Mesenteric fat pad (tissue), 1 donor: ENCODE measurements at places on chromosomes 1 and 21. TPM values are rescaled to one million over a fixed set of nuclear protein-coding genes. Genes with fewer than 3 reads are reported as not detected.

Gene RGS13
- 1.0 TPM for total RNA-seq

DNA sequence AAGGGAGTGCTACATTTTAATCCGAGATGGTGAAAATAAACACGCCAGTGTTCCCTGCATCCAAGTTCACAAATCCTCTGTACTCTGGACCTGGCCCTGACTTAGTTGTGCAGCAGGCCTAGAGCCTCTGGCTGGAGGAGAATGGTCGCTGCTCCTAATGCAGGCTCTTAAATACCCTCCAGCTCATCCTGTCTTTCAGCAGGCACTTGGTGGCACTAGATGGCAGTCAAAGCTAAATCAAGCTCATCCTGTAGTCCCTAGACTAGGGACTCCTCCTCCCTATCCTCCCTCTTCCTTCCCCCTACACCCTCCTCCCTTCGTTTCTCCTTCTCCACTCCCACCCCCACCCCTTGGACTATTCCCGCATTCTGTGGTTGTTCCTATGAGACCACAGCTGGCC is 41.6 kb upstream of the MTR start:
- DNase-seq, result no peak

DNA sequence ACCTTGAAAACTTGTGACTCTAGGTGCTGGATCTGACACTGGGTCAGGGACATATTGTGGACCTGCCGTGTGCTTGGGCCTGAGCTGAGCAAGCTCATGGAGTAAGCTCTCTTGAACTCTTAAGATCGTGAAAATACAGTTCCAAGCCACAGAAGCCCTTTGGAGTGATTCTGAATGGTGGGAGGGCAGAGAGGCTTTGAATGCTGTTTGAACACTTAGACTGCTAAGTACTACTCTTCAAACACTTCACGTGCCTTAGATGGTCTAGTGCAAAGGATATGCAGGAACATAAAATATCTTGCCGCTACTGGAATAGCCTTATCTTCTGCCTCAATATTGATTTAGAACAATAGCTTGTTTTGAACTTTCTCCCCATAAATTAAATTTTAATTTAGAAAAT is 21.6 kb downstream of the ROR1 start:
- no peak for DNase-seq

- DNase-seq, result no peak
Measured at GRCh38 chr1:226875641-226876295, 5.4 kb downstream of the PSEN2 start.

- DNase-seq, result no peak
Measured at GRCh38 chr1:68542586-68542985, 45.7 kb upstream of the DEPDC1 start.

Gene SGIP1
- total RNA-seq, result 4.2 TPM

Gene RNF207
- total RNA-seq, result 14.7 TPM
